Activated naive CD4-positive, alpha-beta T cell treated with anti-CD3 and anti-CD28 coated beads for 36 hours (primary cell): ENCODE measurements at places on chromosomes 13 and 19. TPM values are rescaled to one million over a fixed set of nuclear protein-coding genes. Genes with fewer than 3 reads are reported as not detected.

SHD gene
- total RNA-seq: not detected

FCER2 gene
- 0.86 TPM for total RNA-seq

HSD17B14 gene
- 0.50 TPM for total RNA-seq

PSG1 gene
- not detected for total RNA-seq

DNA sequence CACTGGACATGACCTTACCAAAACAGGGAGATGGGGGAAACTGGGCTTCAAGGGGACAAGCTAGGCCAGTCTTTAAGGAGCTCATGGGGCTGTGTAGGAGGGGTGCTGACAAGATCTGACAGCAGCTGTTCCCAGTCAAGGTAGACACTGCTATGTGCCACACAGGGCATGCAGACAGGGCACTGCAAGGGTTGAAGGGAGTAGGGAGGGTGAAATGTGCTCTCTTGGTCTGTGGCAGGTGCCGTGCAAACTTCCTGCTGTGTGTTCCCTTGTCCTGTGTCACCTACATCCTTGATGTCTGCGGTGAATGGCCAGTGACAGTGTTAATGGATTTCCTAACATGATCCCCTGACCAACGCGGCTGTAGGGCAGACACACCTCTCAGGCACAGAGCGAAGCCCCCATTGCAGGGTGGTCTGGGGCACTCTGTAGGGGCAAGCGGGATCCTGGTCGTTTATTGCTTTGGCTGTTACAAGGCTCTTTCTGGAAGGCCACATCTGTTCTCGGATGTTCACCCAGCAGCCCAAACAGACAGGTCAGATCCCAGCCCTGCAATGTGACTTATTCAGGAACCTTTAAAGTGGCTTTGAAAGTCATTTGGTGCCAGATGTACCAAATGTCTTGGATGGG, 199.5 kb upstream of the ZNF536 start:
- H3K36me3 ChIP-seq: no peaks in the 10 kb centered on the region
- no peak overlapping the region for H3K27ac ChIP-seq
- peaks cover 8% of the 10 kb centered on the region for H3K27me3 ChIP-seq
- no peak overlapping the region for H3K4me3 ChIP-seq

- peaks cover 4% of the 10 kb centered on the region for H3K36me3 ChIP-seq
- no peak overlapping the region for H3K4me3 ChIP-seq
- H3K27ac ChIP-seq: no peak overlapping the region
- no peak for DNase-seq
Observed at GRCh38 chr13:52043675-52044074, 19.2 kb downstream of the UTP14C start.

GRCh38 chr13:65112531-65112941, 2117.6 kb downstream of the PCDH9 start:
- no peak overlapping the region for H3K27ac ChIP-seq
- no peaks in the 10 kb centered on the region for H3K4me1 ChIP-seq
- DNase-seq: no peak
- no peaks in the 10 kb centered on the region for H3K36me3 ChIP-seq

DNA sequence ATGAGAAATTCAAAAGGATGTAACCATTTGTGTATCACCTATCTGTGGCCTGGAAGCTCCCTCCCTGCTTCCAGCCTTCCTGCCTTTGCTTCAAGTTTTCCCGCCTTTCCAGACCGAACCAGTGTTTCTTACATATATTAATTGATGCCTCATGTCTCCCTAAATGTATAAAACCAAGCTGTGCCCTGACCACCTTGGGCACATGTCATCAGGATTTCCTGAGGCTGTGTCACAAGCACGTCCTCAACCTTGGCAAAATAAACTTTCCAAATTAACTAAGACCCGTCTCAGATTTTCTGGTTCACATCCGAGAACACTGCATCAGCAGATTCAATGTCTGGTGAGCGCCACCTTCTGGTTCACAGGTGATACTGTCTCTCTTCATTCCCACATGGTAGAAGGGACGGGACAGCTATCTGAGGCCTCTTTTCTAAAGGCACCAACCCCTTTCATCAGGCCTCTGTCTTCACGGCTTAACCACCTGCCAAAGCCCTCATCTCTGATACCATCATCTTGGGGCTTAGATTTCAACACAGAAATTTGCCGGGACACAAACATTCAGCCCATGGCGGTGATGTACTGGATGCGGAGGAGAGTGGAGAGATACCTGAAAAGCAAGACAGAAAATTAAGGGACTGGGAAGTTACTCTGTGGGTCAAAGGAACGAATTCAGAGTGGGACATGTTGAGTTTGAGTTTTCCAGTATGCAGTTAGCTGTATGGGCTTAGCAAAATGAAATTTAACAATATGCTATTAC, 58.7 kb upstream of the PABPC3 start:
- no peaks in the 10 kb centered on the region for H3K36me3 ChIP-seq
- peaks cover 33% of the 10 kb centered on the region for H3K27me3 ChIP-seq
- no peak overlapping the region for H3K4me3 ChIP-seq
- H3K27ac ChIP-seq: no peak overlapping the region
- no peaks in the 10 kb centered on the region for H3K4me1 ChIP-seq
- DNase-seq: peak; percentile 69

- H3K4me1 ChIP-seq: no peaks in the 10 kb centered on the region
- no peaks in the 10 kb centered on the region for H3K36me3 ChIP-seq
- DNase-seq: no peak
- H3K27ac ChIP-seq: no peak overlapping the region
- no peaks in the 10 kb centered on the region for H3K27me3 ChIP-seq
- H3K4me3 ChIP-seq: no peak overlapping the region
Observed at GRCh38 chr13:21901811-21902708, 231.2 kb downstream of the FGF9 start.

GRCh38 chr13:40609972-40610726, 56.3 kb downstream of the FOXO1 start:
- H3K27ac ChIP-seq: peak overlapping the region; percentile 81
- peaks cover 24% of the 10 kb centered on the region for H3K36me3 ChIP-seq
- H3K4me1 ChIP-seq: peaks cover 91% of the 10 kb centered on the region
- no peak for DNase-seq
- H3K27me3 ChIP-seq: no peaks in the 10 kb centered on the region

DNA sequence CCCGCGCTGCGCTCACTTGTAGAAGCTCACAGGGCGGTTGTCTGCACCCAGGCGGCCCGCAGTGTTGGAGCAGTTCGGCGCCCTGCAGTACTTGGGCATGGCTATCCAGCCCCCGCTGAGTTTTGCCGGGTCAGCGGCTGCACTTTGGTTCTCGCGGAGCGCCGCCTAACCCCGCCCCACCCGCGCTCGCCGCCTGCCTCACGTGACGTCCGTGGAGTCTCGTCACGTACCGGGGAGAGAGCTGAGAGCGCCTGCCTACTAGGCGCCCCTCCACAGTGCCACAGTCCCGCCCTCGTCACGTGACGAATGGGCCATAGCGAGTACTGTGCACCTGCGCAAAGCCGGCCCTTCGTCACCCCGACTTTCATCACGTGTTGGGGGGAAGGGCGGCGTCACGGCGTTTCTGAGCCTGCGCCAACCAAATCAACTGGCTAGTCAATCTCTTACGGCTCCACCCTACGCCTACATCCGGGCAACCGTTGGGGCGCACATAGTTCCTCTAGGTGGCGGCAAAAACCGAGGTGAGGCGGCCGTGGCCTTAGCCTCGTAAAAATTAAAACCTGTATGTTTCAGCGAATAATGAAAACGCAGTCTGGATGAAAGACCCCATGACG, at the start of gene THAP8:
TSS of gene THAP8 (minus strand) at position 167 of the 614 bp plus-strand sequence. CDS start at position 99, 68 bp downstream.
- peak; percentile 100 for DNase-seq
- H3K4me3 ChIP-seq: peak within 1 kb of the TSS; percentile 94
- H3K27ac ChIP-seq: peak within 1 kb of the TSS; percentile 98
- peaks cover 18% of the 10 kb centered on the region for H3K4me1 ChIP-seq

DNA sequence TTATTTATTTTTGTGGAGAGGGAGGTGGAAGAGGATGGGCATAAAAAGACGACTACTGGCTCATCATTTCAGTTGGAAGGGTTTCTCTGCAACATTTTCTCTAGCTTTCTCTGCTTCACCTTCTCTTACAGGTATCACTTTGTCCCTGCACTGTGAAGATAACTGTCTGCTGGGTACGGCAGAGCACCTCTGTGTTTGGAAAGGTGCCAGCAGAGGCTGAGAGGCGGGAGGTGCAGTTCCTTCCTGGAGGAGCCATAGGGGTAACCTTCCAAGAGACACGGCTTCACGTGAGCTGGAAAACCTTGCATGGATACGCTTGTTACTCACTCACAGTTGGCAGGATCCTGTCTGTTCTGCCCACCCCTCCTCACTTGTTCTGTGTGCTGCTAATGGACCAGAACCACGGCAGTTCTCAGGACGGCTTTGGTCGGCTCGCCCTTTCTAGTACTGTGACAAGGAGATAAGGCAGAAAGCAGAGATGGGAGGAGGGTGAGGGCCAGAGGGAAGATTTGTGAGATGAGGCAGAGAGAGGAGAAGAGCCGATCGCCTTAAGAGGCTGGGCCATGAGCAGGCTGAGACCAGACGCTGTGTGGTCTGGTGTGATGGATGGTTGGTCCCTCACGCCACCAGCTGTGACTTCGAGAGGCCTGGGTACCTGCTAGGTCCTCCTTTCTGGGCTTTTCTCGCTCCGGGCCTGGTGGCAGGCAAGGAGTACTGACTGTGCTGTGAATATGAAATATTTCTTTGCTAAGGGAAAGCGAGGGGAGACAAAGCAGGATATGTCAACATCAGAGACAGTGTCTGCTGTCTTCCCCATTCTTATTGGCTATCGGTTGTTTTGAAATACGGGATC, 66.8 kb downstream of the MRPL57 start:
- H3K36me3 ChIP-seq: no peaks in the 10 kb centered on the region
- H3K4me1 ChIP-seq: peaks cover 16% of the 10 kb centered on the region
- DNase-seq: no peak
- no peak overlapping the region for H3K27ac ChIP-seq
- no peak overlapping the region for H3K4me3 ChIP-seq

DNA sequence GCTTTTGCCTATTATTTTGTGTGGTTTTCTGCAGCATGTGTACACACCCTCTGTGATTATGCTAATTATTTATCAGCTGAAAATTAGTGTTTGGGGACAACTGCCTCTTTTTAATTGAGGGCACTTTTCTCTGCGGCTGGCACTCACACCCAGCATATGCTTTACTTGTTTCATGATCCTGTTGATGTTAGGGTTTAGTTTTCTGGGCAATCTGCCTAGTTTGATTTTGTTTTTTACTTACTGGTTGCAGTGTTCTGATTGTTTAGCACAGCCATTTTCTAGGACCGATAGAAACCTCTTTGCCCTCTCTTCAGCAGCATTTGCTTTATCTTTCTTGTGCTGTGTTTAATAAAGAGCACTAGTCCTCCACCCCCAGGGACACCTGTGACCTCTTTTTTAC, 161.6 kb downstream of the PAN3 start:
- H3K27me3 ChIP-seq: no peaks in the 10 kb centered on the region
- no peak overlapping the region for H3K4me3 ChIP-seq
- peaks cover 14% of the 10 kb centered on the region for H3K4me1 ChIP-seq
- H3K27ac ChIP-seq: no peak overlapping the region

DNA sequence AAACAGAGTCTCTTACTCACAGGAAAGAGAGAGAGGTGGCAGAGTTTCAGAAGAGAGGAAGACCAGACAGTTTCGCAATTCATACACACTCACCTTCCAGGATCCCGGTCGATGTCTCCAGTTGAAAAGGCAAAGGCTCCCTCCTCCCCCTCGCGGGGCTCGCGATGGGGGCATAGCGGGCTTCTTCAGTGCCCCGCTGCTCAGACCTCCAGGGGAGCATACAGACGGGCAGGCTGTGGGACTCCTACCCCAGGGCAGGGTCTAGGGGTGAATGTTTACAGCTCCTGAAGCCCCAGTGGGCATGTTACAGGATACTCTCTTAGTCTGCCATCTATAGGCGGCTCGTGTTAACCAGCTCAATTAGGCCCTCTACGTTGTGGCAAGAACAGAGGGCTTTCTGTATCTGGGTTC, 139.2 kb downstream of the SLITRK5 start:
- H3K27ac ChIP-seq: no peak overlapping the region
- H3K36me3 ChIP-seq: no peaks in the 10 kb centered on the region
- DNase-seq: no peak
- H3K27me3 ChIP-seq: no peaks in the 10 kb centered on the region
